ENCODE measurements at places on chromosomes 12 and 14.

DNA sequence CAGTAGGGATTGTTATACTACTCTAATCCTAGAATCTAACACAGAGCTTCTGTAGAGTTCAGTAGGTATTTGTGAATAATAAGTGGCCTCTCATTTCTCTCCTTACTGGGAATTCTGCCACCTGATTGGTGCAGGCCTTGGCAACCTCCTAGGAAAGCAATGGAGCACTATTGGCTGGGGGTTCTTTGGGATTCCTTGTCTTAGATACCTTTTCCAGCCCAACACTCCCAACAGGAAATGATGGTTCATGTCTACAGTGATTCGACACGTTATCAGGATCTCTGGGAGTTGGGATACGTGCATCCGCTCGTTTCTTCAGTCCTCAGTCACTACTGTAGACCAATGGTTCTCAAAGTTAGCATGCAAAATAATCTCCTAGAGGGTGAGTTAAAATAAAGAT lies 67.4 kb downstream of the ELK3 start:
- no peak for DNase-seq

DNA sequence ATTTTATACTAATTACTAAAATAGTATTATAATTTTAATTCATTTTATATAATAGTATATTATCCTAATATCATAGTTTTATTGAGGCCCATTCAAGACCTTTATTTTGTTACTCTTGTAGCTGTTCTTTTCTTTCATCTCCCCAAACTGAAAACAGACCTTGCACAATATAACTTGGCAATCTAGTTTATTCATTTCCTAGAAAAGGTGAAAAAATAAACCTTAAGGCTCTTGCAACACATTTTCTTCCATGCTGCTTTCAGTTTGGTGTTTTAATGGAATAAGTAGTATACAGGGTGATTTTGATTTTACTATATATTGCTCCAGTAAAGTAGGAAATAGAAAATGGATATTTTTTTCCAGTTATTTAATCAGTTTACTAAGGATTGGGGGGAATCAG lies 174.0 kb downstream of the SLC2A13 start:
- no peak for DNase-seq

- DNase-seq: peak; percentile 57
Measured at GRCh38 chr12:107884769-107885694, 110.5 kb downstream of the ASCL4 start.

DNA sequence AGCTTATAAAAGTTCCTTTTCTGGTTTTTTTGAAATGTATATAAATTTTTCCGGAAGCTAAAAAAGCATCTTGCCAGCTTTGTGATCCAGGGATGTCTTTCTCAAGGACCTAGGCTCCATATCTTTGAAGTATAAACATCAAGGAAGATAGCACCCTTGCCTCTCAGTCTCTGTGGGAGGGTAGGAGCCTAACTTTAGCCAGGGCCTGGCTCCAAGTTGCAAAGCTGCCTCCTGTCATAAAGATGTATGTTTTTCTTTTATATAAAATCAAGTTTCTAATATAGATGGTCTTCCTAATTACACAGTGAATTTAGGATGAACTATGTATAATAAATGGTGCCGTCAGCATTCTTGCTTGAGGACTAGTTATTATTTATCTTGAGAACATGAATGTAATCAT lies 612.6 kb upstream of the USP15 start:
- no peak for DNase-seq

GRCh38 chr12:52402873-52403540 lies 3.1 kb downstream of the KRT82 start:
- DNase-seq: no peak

DNA sequence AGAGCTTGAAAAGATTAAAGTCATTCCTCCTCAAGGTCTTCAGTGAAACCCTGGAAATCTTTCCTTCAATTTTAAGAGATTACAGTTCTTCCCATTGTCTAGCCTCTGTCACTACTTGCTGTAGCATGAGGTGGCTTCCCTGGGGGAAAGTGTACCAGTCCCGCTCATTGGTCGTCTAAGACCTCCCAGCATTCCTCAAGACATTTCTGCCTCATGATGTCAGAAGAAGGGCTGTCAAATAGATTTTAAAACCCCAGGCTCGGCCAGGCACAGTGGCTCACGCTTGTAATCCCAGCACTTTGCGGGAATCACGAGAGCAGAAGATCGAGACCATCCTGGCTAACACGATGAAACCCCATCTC lies 46.7 kb downstream of the SMUG1 start:
- no peak for DNase-seq

DNA sequence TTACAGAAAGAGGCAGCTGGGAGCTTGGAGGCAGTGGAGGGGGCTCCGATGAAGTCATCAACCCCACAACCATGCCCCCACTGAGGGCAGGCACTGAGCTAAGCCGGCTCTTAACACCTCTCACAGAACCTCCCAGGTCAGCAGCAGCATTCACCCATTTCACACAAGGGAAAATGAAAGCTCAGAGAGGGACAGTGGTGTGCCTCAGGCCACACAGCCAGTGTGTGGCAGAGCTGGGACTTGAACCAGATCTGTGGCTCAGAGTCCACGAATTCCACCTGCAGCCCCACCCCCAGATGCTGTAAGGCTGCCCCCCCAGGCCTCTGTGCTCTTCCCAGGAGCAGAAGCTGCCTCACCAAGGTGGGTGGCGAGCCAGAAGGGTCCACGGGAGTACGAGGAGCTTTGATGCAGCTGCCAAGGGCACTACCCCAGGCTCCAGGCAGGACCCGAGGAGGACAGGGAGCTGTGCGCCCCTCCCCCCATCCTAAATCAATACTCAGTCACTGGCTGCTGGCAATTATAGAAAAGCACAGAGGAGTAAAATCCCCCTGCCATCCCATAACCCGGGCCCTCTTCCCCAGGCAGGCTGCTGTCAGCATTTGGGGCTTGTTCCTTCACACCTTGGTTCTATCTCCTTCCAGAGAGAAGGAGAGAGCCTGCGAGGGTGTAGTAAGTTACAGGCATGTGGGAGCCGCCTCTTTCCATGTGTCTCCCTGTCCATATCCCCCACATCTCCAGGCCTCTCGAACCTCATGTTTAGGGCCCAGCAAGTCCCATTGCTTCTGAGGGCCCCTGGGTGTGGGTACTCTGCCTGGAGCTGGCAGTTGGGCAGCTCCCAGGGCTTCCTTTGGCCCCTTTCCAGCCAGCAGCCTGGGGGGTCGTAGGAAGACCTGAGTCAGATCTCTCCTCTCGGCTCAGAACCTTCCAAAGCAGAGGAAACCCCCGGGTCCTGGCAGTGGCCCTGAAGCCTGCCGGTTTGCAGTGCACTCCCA lies 47.6 kb downstream of the FAM222A start:
- DNase-seq: no peak

DNA sequence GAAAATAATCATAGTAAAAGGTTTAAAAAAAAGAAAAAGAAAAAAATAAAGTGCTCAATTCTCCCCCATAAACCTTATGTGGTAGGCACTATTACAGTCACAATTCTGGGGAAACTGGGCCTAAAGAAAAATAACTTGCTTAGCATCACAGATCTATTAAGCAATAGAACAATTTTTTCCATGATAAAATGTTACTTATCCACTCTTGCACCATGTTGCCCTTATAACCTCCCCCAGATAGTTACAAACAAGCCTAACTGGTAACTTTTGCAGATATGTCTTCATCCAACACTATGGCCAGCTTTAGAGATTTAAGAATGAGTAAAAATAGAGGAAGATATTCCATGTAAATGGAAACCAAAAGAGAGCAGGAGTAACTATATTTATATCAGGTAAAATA lies 164.8 kb downstream of the DUSP6 start:
- DNase-seq: no peak

GRCh38 chr14:23409966-23410635 lies 2.0 kb upstream of the MYH6 start:
- no peak for DNase-seq

GRCh38 chr12:122489038-122489437 lies 11.7 kb downstream of the ZCCHC8 start:
- DNase-seq: no peak

- DNase-seq: peak; percentile 41
Measured at GRCh38 chr12:91109148-91109564, 2.1 kb downstream of the LUM start.

DNA sequence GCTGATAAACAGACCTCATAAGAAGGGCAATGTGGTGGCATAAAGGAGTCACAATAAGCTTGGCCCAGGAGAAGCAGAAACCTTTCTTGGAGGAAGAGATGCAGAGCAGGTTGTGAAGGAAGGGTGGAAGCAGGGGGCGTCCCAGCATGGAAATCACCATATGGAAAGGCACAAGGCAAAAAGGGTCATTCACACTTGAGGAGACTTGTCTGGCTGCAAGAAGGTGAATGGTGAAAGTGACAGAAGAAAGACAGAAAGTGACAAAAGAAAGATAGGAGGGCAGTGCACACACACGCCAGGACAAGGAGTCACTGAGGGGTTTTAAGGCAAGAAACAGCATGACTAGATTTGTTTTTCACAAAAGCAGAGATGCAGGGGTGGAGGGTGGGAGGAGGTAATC lies 38.3 kb downstream of the GALNT4 start:
- DNase-seq: no peak

- no peak for DNase-seq
Measured at GRCh38 chr14:34643361-34643760, 13.4 kb upstream of the SNX6 start.

GRCh38 chr12:46303039-46303666 lies 34.3 kb upstream of the SLC38A1 start:
- DNase-seq: no peak

DNA sequence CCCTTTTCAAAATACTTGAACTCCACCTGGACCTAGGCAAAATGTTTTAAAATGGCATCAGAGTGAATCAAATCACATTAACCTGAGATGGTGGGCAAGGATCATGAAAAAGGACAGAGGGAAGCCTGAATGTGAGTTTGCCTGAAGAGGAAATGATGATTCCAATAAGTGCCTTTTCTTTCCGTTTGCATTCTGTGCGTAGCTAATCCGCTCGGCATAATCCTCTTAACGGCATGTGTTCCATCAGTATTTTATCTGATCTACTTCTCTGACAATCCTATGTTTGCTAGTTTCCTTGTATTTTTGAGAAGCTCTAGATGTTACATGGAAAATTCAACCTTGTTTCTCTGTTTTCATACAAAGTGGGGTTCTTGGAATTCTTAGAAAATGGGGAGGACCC lies 354.6 kb downstream of the NRXN3 start:
- DNase-seq: no peak

DNA sequence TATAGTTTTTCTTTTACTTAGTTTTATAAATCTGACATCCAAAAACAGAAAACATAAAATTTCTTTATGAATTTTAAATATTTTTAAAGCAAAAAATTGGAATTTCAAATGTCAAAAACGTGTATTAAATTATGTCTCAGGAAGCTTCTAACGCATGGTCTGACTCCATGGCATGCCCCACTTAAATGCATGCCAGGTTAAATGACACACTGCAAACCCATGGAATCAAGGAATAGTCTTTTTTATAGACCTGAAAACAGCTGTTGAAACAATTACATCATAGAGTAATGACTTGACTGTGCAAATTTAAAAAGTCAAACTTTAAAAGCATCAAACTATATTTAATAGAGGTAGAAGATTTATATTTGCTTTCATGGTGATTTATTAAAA lies 96.1 kb upstream of the DACT1 start:
- DNase-seq: no peak

All from posterior cingulate gyrus (tissue), 11 donors.